ENCODE measurements at places on chromosomes 2 and 18.

- DNase-seq, result no peak
Observed at GRCh38 chr2:236369661-236370062, 105.5 kb upstream of the ASB18 start.

DNA sequence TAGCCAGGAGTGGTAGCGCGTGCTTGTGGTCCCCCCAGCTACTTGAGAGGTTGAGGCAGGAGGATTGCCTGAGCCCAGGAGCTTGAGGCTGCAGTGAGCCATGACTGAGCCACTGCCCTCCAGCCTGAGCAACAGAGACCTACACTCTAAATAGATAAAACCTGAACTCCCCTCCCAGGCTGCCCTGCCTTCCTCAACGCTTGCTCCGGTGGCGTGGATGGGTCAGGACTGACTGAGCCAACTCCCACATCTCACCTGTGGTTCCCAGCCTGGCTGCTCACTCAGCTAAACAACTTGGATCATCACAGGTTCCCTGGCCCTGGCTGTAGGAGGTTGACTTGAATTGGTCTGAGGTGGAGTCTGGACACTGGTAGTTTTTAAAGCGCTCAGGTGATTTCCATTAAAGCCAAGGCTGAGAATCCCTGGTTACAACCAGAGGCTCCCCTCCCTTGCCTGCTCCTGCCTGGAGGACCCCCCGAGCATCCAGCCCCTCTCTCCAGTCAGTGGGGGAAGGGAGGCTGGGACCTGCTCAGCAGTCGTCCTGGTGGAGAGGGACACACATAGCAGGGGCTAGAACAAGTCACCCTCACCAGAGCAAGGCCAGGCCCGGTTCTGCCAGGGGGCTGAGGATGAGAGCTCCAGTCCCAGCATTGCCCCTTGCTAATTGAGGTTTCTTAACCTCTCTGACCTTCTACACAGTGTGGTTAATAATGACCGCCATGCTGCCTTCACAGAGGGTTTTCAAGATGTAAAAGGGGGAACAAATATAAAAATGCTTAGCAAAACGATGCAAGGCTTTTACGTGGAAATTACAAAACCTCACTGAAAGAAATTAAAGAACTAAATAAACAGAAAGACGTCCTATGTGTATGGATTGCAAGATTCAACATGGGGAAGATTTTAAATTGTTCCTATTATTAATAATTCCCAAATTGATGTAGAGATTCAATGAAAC, 46.9 kb upstream of the TAF1B start:
- DNase-seq, result peak; percentile 28

GRCh38 chr2:138767101-138767500, 13.1 kb downstream of the NXPH2 start:
- no peak for DNase-seq

GRCh38 chr2:76154981-76155380, 444.3 kb upstream of the GCFC2 start:
- no peak for DNase-seq

DNA sequence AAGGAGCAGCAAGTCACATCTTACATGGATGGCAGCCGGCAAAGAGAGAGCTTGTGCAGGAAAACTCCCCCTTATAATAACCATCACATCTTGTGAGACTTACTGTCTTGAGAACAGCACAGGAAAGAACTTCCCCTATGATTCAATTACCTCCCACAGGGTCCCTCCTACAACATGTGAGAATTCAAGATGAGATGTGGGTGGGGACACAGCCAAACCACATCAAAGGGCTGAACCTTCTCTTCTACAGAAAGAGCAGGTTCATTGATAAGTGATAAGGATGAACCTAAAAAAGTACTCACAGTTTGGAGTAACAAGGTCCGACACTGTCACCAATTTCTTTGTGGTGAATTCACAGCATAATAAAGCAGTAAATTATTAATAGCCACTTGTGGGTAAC, 422.2 kb upstream of the FSIP2 start:
- peak; percentile 8 for DNase-seq

DNA sequence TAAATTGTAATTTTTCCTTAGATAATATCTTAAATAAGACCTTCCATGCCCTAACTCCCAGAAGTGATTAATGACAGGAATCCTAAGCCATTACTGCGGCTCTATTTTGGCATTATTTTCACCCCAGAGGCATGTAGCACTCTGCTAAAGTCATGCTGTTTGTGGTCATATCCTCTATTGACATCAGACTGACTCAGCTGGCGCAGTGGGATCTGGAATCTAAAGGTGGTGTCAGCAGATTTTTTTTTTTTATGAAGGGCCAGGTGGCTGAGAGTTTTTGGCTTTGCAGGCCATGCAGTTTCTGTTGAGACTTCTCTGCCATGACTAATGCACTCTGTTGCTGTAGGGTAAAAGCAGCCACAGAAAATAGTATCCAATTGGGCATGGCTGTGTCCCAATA, 64.1 kb upstream of the ACVR1C start:
- DNase-seq, result no peak

GRCh38 chr2:45128580-45128997, 119.3 kb upstream of the SIX2 start:
- peak; percentile 44 for DNase-seq

DNA sequence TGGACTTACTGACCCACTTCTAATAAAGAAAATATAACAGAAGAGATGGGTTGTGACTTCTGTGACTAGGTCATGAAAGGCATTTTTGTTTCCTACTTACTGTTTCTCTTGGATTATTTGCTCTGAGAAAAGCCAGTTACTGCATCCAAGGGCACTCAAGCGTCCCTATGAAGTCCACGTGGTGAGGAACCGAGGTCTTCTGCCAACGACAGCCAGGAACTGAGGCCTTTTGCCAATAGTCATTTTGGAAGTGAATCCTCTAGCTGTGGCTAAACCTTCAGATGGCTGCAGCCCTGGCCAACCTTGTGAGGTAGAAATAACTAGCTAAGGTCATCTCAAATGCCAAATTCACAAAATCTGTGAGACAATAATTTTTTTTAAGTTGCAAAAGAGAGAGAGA, 449.8 kb upstream of the RGPD4 start:
- no peak for DNase-seq

DNA sequence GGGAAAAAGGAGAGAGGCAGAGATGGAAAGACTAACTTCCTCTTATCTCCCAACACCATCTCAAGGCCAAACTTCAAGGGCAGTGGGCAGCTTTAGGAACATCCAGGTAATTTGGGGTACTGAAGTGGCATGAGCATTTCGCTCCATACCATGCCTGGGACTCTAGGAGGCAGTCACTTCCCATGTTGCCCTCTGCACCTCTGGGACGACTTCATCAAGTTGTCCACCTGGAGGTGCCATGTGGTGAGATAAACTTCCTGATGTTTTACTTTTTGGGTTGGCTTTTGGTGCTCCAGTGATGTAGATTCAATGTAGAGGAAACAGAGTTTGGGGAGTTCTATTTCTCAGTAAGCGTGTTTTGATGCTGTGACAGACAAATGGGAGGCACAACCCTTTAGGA, 56.3 kb upstream of the UPP2 start:
- DNase-seq, result no peak

DNA sequence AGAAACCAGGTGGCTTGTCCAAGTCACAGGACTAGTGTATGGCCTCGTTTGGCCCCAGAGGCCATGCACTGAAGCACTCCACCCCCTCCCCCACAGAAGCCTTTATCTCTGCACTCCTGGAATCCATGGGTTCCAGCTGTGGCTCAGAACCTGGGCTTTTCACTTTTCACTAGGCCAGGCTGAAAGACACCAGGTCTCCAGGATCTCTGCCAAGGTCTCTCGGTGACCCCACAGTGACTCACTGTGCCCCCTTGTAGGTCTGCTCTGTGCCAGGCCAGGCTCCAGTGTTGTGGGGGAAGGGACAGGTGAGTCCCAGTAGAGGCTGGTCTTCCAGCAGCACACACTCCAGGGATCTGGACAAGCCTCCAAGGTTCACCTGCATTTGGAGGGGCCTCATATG, 31.0 kb upstream of the GLI2 start:
- DNase-seq, result no peak

DNA sequence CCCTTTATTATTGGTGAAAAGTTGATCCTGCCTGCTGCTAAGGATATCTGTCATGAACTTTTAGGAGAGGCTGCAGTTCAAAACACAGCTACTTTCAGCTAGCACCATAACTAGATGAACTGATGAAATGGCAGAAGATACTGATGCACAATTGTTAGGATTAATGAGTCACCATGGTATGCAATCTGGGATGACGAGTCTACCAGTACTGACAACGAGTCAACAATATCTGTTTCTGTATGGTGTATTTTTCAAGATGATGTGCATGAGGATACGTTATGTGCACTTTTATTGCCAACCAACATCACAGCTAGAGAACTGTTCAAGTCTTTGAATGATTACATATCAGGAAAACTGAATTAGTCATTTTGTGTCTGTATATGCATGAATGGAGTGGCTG, 68.7 kb downstream of the NETO1 start:
- DNase-seq, result no peak

DNA sequence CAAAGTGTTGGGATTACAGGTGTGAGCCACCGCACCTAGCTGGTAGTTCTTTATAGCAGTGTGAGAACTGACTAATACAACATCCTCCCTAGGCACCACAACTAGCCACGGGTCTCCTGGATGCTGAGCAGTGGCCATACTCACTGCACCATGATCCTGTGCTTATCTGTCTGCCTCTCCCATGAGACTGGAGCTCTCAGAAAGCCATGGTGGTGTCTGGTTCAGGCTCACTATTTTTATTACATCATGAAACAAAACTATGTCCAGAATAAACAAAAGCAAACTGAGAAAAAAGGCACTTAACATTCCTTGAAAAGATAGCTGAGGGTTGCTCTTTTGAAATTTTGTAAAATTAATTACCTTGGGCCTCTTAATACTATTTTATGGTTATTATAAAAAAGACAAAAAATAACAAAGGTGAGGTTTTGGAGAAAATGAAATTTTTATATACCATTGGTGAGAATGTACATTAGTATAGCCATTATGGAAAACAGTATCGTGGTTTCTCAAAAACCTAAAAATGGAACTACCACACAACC, 90.7 kb upstream of the TFCP2L1 start:
- no peak for DNase-seq

- no peak for DNase-seq
Observed at GRCh38 chr2:51290725-51291124, 258.8 kb upstream of the NRXN1 start.

DNA sequence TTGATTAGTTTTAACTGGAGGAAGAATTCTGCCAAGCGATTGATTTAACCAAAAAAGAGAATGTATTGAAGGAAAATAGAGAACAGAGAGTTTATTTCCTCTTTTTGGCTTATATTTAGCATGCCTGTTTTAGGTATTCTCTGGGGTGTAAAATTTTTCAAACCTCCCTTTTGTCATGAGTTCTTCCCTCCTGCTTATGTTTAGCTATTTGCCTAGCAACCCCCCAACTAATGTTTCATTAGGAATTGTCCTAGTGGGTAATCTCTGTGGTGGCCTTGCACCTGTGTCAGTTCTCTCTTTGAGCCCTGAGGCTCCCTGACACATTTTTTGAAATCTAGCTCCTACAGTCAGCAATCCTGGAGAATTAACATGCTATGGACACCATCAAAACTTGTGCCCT, 12.5 kb upstream of the REG1B start:
- DNase-seq, result no peak

- DNase-seq, result peak; percentile 5
Observed at GRCh38 chr2:67215214-67216055, 181.7 kb upstream of the ETAA1 start.

DNA sequence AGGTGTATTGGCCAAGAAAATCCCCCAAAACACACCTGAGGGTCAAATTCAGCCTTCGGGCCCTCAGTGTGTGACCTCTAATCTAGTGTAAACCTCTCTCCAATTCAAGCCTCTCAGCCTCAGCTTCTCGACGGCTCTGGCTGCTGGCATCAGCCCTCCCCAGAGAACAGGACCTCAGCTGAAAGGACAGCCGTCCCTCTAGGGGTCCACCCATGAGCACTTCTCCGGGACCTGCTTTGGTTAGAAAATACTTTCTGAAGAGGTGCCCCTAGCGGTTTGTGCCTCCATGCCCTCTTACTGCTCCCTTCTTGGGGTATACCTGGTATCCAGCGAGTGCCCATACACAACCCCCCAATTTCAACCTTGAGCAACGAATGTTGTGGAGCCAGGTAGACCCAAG, 48.8 kb downstream of the INHBB start:
- no peak for DNase-seq

- DNase-seq, result no peak
Observed at GRCh38 chr18:76489081-76489480, 6.0 kb downstream of the ZNF516 start.

DNA sequence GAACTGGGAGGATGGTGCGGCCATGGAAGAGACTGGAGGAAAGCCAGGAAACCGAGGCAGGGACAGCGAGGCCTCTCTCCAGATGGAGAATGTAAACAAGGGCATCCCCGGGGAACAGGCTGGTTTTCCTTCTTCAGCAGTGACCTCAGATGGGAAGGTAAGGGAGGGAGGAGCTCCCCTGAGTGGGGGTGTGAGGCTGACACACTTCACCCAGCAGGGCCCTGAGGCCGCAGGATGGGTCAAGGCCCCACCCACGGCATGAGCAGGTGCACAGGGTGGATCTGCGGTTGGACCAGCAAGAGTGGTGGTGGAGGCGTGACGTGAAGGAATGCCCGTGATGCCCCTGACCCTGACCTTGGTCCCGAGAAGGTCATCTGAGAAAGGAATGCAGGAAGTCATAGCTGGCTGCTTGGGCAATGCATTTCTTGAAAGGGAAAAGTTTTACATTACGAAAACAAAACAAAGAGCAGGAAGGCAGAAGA, 48.1 kb downstream of the ADCY3 start:
- no peak for DNase-seq

DNA sequence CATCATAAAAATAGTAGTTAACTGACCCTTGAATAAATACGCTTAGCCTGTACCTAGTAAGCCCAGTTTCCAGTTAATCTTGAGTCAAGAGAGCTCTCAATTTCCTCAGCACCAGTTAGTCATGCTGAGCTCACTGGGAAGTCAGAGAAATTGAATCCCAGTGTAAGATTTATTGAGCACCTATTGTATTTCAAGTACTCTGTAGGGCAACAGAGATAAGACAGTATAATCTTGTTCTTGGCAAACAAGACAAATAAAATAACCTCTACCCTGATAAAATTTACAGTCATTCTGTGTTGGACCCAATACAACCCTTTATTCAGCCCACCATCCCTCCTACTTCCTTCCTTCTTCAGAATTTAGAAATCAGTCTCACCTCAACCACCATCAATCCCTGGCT, 71.9 kb upstream of the NRP2 start:
- no peak for DNase-seq

GRCh38 chr18:45015788-45016128, 335.1 kb downstream of the SETBP1 start:
- DNase-seq, result no peak
